ENCODE measurements at places on chromosomes 7 and 10. TPM values are rescaled to one million over a fixed set of nuclear protein-coding genes. Genes with fewer than 3 reads are reported as not detected.

DNA sequence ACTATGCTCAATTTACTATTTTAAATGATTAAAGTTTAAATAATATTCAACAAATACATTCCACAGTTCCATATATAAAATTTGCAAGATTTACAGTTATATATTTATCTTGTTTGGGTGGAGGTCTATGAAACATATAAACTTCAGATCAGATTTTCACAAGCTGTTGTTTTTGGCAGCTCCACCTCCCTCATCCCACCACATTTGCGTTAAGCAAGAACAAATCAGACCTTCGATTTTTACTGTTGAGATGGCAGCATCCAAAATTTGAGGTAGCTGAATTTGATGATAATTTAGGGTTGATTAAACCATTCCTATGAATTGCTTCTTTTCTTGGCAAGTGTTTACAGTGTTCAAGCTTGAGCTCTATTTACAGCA lies 986.4 kb downstream of the REEP3 start:
- DNase-seq: no peak

- no peak for DNase-seq
Observed at GRCh38 chr10:11677480-11677879, 64.7 kb upstream of the ECHDC3 start.

DNA sequence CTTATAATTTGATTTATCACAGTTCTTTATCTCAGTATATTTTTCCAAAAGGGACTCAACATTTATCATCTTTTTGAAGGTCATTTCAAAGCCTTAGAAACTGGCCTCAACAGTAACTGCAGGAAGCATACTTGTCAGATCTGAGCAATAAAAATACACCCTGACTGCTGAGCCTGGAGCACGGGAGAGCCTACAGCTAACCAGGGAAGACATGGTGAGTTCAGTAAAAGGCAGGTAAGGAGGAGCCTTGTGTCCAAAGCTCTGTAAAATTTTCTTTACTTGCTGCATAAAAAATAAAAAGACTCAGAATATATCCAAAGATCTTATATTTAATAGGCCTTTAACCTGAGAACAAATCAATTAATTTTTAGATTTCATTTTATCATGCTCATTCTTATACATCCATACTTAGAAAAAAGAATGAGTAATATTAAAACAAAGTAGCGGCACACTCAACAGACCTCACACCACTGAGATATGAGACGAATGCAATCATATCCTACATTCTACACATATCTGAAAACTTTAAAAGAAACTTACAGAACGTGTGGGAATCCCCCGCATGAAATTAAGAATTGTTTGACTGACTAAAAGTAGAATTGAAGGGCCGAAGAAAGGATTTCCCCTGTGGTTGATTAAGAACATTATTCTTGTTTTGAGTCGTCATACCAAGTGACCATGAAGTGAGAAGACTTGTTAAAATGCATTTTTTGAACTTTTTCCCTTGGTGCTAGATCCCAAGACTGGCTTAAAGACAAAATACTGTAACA lies 296.4 kb upstream of the MKLN1 start:
- no peak for DNase-seq

DNA sequence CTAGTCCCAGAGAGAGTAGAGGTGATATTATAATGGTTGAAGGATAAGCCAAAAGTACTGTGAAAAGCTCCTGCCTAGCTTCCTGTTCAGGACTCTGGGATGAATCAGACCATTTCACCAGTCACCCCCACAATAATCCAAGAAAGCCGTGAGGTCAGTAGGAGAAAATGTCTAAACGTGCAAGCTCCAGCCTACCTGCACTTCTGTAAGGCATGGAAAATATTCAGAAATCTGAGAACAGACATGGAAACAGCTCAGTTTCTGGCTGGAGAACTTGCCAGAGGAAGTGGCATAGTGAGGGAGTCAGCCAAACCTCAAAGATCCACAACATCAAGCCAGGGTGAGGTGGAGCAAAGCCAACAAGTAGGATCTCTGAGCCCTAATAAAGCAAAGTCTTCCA lies 58.2 kb downstream of the ELAPOR2 start:
- DNase-seq: no peak

DNA sequence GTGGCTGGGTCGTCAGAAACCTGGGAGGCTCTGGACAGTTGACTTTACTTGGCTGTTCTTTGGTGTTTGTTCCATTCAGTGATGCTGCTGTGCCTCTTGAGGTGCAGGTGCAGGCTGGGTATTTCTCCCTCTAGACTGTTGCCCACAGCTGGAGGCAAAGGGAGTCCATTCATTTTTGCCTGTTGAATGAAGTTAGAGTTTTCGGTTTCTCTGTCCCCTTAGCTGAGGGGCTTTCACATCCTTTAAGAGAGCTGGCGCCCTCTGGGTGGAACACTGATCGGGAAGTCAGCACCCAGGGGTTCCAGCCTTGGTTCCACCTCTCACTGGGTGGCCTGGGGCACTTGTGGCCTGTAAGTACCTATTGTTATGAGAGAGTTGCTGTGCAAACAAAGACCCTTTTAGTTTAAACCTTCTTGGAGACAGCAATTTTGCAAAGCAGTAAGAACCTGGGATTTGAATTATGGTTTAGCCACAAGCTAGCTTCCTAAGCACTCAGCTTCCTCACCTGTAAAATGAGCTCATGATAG lies 67.2 kb downstream of the GRK5 start:
- no peak for DNase-seq

- no peak for DNase-seq
Observed at GRCh38 chr10:94630017-94630688, 53.4 kb upstream of the CYP2C18 start.

DNA sequence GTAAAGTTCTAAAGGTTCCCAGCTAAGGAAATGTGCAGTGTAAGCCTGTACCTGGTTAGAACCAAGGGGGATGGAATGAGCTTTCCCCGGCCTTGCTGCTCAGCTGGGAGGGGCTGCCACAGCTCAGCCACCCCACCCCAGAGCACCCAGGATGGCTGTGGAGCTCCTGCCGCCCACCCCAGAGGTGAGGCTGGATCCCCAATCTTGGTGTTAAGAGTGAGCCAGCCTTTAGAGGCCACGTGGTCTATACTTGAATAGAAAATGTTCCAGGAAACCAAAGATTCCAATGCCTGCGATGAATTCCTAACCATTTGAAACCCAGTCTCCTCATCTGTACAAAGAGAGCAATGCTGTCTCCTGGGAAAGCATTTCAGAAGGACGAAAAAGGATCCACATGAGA lies 16.5 kb downstream of the DIP2C start:
- no peak for DNase-seq

The PON1 gene
- total RNA-seq: not detected
